CD4-positive, CD25-positive, alpha-beta regulatory T cell (primary cell): ENCODE measurements at places on chromosomes 16 and 17.

DNA sequence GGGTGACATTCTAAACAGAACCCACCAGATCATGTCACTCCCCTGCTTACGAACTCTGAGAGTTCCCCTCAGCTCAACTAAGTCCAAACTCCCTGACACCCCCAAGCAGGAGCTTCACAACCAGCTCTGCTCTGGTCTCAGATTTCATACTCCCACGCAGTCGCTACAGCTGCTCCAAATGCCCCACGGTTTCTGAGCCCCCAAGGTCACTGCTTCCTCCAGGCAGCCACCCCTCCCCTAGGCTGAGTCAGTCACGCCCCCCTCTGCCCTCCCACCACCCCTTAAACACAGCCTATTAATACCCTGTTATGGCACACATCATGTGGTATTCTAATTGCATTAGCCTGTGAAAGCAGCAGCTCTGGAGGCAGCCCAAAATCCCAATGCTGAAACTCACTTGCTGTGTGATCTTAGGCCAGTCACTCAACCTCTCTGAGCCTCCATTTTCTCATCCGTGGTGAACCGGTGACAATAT is 51.5 kb downstream of the GSG1L start:
- no peak overlapping the region for H3K27ac ChIP-seq
- no peak overlapping the region for H3K4me3 ChIP-seq
- H3K36me3 ChIP-seq: no peaks in the 10 kb centered on the region
- H3K27me3 ChIP-seq: no peaks in the 10 kb centered on the region

DNA sequence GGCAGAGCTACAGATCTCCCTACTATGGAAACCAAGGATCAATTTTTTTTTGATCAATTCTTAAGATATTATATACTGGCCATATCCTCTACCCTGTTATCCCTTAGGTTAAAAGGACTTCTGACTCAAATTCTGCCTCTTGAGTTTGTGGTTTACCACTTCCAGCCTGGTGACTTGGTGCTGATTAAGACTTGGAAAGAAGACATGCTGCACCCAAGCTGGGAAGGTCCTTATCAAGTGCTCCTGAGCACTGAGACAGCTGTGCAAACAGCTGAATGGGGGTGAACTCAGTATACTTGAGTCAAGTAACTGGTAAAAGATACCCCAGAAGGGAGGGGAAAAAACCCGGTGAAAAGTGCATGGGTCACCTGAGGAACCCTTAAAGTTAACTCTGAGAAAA is 20.5 kb upstream of the SPACA3 start:
- no peak overlapping the region for H3K4me3 ChIP-seq
- no peaks in the 10 kb centered on the region for H3K36me3 ChIP-seq
- no peaks in the 10 kb centered on the region for H3K4me1 ChIP-seq
- DNase-seq: no peak

DNA sequence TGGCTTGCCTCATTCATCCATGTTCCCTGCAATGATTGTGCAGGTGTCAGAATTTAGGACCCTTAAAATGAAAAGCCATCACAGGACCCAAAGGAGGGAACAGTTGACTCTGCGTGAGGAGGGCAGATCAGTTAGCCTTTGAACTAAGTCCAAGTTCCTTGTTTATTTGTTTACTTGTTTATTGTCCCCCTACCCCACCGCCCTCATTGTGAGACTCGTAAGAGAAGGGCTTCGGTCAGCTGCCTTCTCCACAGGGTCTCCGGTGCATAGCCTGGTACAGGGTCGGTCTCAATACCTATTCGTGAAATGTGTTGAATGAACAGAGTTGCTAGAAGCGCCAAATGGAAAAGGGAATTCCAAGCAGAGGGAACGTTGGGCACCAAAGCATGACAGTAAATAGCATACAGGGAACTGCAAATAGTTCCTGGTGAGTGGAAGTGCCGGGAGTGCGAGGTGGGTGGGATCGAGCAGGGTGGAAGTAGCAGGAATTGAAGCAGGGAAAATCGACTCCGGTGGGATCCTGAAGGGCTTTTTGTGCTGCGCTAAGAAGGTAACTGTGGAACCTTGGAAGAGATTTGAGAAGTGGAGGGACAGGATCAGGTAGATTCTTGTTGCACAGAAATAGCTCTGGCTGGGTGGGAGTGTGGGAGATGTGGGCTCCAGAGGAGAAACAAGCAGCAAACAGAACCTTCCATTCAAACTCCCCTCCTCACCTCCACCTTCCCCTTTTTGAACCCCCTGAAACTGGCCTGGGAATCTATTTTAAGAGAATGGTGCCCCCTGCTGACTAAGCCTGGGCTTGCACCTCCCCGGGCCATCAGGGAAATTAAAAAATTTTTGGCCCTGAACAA is 12.7 kb downstream of the SLC35B1 start:
- no peak overlapping the region for H3K4me3 ChIP-seq
- peaks cover 6% of the 10 kb centered on the region for H3K36me3 ChIP-seq
- DNase-seq: peak; percentile 50

DNA sequence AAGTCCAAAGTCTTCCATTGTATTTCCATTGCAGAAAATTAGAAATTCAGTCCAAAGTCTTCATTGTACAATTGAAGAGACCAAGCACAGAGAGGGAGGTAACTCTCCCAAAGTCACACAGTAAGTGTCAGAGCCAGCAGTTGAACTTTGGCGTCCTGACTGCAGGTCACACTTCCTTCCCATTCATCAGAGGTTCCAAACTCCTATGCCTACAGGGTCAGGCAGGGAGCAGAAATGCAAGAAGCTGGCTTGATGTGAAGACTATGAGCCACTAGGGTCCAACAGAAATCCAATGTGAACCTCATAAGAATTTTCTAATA is 44.7 kb upstream of the GRIN2A start:
- no peaks in the 10 kb centered on the region for H3K36me3 ChIP-seq
- DNase-seq: no peak
- H3K4me1 ChIP-seq: no peaks in the 10 kb centered on the region

DNA sequence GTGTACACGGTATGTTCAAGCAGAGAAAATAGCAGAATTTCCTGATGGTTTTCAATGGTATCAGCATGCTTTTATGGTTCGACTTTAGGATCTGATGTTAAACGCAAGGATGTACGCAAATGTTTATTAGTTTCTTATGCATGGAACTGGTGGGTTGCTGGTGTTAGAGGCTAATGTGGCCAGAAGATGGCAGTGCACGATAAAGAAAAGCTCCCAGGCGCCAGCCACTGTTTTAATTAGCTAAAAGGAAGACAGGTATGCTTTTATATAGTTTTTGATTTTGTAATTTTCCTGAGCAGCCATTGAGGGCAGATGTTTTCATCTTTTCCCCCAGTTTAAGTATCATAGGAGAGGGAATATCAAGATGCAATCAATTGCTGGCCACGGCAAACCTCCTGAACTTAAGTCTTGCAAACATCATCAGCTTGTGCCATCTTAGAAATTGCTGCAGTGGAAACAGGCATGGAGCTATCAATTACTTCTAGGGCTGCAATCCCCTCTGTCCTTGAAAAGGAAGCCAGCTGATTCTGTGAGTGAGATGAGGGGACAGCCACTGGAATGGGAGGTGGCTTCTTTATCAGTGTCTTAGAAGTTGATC is 648.5 kb upstream of the RBFOX1 start:
- no peak overlapping the region for H3K4me3 ChIP-seq
- H3K36me3 ChIP-seq: no peaks in the 10 kb centered on the region
- H3K27ac ChIP-seq: no peak overlapping the region
- no peaks in the 10 kb centered on the region for H3K4me1 ChIP-seq
- H3K27me3 ChIP-seq: no peaks in the 10 kb centered on the region

- H3K27ac ChIP-seq: no peak overlapping the region
- peaks cover 8% of the 10 kb centered on the region for H3K36me3 ChIP-seq
- H3K4me1 ChIP-seq: no peaks in the 10 kb centered on the region
- H3K27me3 ChIP-seq: no peaks in the 10 kb centered on the region
Observed at GRCh38 chr16:11179574-11179973, 76.4 kb downstream of the SOCS1 start.

GRCh38 chr16:30535777-30536190 is 1.1 kb upstream of the ZNF747 start:
- H3K36me3 ChIP-seq: peaks cover 5% of the 10 kb centered on the region
- H3K4me3 ChIP-seq: peak overlapping the region; percentile 94
- no peaks in the 10 kb centered on the region for H3K27me3 ChIP-seq
- DNase-seq: peak; percentile 45
- H3K4me1 ChIP-seq: peaks cover 32% of the 10 kb centered on the region
